Neural crest cell (in vitro differentiated cells): ENCODE measurements at places on chromosomes 5 and 9.

- DNase-seq: no peak
Measured at GRCh38 chr9:20929276-20929675, 102.2 kb downstream of the HACD4 start.

- DNase-seq: no peak
Measured at GRCh38 chr5:10801931-10802666, 41.1 kb upstream of the DAP start.

GRCh38 chr9:118522093-118523028 is 818.2 kb downstream of the TLR4 start:
- DNase-seq: peak; percentile 49

GRCh38 chr9:127912882-127913281 is 4.0 kb downstream of the ST6GALNAC4 start:
- DNase-seq: no peak

DNA sequence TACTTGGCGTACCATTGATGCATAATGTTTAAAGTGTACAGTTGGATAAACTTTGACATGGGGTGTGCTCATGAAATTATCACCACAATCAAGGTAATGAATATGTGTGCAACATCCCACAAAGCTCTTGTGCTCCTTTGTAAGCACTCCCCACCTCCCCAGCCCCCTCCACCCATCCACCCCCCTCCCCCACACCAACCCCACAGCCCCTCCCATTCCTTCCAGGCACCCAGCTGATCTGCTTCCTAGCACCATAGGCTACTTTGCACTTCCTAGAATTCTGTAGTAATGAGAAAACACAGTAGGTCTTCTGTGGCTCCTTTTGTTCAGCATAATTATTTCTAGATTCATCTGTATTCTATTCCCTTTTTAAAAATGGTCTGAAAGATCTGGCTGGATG is 24.5 kb downstream of the FGD3 start:
- DNase-seq: no peak

- DNase-seq: no peak
Measured at GRCh38 chr5:93017376-93017775, 563.6 kb downstream of the NR2F1-AS1 start.

DNA sequence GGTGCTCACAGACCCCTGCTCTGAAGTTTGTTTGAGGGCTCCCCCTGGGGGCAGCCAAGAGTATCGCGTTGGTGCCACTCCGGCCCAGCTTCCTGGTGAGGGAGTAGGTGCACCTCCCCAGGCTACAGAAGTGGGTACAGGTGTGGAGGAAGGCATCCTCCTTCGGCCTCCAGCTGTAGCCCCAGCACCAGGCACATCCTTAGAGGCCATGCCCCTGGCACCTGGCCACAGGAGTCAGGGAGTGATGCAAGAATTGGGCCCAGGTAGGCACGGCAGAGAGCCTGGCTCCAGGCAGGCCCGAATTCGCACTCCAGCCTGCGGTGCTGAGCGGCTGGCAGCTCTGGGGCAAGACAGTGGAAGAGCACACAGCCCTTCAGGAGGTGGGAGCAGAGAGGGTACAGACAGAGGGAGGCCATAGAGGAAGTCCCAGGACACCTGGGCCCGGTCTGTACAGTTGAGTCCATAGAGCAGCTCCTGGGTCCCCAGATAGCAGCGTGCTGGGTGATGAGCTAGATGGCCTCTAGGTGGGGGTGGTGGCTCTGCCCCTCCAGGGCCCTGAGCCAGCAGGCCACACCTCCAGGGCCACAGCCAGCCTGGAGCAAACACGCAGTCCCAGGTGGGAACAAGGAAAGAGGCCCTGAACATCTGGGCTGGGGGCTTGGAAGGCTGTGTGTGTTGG is 2.4 kb downstream of the SAPCD2 start:
- DNase-seq: peak; percentile 80

DNA sequence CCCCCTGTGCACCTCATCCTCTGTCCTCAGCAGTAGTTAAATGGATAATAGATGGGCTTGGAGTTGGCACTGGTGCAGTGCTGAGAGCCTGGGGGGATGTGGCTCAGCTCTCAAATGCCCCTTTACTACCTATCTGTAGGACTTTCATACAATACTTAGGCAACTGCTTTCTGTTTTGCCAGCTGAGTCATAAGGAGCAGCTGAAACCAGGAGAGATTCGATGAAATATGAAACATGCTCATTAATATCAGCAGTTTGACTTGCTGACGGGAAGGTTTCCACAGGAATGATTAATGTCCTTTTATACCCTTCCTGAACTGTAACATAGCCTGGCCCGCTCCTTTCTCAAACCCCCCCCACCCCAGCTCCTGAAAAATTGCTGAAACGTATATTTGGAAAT is 142.6 kb downstream of the SAXO1 start:
- no peak for DNase-seq

GRCh38 chr5:171762021-171762608 is 23.5 kb upstream of the SMIM23 start:
- DNase-seq: no peak

GRCh38 chr5:134001938-134002731 is 2.6 kb downstream of the VDAC1 start:
- DNase-seq: no peak

DNA sequence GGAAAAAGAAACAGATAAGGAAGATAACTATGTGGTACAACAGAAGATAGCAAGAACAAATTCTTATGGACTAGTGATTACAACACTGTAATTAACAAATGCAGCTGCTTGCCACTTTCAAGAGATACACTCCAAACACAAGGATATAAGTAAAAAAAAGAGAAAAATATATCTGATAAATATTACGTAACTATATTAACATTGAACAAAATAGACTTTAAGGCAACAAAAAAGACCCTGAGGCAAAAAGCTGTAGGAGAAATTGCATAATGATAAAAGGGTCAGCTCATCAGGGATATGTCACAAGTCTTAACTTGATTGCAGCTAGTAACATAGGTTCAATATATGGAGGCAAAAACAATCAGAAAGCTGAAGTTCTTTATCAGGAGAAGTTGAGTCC is 51.3 kb upstream of the RNF130 start:
- DNase-seq: no peak

DNA sequence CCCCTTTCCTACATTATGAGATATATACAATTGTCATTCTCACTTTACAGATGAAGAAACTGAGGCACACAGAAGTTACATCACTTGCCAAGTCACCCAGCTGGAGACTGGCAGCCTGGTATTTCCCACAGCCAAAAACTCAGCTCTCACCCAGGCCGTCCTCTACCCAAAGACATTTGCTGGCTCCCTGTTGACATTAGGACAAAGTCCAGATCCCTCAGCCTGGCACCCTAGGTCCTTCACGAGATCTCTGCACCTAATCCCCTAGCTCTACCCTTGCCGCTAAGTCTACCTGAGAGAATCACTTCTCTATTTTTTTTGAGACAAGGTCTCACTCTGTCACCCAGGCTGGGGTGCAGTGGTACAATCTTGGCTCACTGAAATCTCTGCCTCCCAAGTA is 26.8 kb upstream of the LHX2 start:
- DNase-seq: no peak

DNA sequence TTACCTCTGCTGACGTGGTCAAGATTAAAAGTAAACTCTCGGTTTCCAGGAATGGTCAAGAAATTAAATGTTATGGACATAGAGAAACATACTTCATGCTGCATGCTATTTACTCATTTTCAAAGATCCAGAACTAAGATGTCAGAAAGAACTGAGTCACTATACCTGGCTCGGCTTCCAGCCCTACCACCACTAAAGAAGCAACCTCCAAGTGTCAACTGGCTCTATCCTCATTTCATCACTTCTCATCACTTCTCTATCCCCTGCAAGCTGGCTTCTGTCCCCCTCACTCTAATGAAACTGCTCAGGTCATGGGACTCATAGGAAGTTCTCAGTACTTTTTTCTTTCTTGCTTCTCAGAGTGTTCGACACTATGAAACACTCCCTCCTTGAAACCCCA is 116.2 kb downstream of the CDK5RAP2 start:
- no peak for DNase-seq

DNA sequence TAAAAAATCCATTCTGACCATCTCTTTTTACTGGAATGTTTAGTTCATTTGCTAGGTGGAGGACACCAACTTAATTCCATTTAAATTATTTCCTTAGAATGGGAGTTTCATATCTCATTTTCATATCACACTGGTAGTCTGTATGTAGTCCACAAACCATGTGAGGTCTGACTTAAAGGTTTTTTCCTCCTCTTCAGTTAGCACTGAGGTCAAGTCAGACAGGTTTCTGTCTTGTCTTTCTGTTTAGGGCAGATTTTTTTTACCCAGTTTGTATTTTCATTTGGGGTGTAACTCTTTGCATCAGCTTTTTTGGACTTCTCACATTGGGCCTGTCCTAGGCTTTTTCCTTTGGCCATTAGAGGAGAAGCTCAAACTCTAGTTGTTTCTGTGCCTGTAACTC is 75.3 kb downstream of the RANBP17 start:
- DNase-seq: no peak
